Stimulated activated CD4-positive, alpha-beta T cell treated with anti-CD3 and anti-CD28 coated beads, TNF-alpha, amount 100 ng/mL, for 1 hour (primary cell): ENCODE measurements at places on chromosomes 3 and 15.

- DNase-seq = no peak
These were observed 1.2 kb downstream of the CHST2 start for GRCh38 chr3:143120716-143121240.

DNA sequence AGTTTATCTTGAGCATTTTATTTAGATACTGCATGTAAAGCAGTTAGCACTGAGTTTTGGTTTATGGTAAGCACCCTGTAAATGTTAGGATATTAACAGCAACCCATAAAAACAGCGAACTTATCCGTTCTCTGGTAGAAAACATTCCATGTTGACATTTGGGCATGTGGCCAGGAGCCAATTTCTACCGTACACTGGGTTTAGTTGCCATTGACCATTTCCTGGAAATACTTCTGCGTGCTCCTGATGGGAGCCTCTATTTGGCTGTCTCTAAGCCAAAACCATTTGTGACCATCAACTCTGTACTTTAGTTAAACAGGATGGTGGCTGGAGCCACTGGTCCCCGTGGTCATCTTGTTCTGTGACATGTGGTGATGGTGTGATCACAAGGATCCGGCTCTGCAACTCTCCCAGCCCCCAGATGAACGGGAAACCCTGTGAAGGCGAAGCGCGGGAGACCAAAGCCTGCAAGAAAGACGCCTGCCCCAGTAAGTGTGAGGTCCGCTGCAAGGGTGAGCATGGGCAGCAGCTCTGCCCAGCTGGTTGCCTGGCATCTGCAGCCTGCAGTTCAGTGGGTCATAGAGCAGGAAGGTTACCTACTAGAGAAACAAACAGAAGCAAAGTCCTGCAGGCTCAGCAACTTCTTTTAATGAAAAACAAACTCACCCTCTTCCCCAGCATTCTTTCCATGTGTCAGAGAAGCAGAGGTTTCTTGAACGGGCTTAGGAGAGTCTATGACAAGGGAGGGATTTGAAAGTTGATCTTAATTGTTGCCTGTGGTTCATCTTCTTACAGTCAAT lies 7.1 kb downstream of the THBS1 start:
- no peak for DNase-seq

- DNase-seq = no peak
These were observed 9.8 kb downstream of the NBEAL2 start for GRCh38 chr3:46989146-46989810.

- no peak for DNase-seq
These were observed 13.3 kb downstream of the GABPB1 start for GRCh38 chr15:50341616-50342136.

DNA sequence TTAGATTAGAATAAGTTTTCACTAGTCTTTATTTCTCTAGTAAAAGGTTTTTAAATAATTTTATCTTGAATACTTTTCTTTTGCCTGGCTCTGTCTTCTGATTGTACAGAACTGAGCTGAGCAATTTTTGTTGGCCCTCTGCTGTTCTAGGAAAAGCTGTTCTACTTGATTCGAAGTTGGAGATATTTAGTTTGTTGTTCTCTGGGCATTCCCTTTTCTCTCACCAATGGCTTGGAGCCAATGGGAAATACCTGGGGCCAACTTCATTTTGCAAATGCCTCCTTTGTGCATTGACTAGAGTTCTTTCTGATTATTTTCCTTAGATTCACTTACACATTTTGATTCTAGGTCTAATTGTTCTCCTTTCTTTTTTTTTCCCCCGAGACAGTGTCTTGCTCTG lies 16.5 kb downstream of the ABHD5 start:
- no peak for DNase-seq

DNA sequence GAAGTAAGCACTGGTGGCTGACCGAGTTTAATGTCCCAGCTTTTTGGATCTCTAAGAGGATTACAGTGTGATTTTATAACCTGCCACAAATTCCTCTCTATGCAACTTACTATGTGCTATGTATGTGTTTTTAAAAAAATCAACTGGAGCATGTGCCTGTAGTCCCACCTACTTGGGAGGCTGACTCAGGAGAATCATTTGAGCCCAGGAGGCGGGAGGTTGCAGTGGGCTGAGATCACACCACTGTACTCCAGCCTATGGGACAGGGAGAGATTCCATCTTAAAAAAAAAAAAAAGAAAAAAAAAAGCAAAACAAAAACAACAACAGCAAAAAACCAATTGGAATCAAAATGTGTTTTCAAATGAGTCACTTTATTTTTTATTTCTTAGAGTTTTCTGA lies 29.6 kb downstream of the DUT start:
- DNase-seq = no peak

DNA sequence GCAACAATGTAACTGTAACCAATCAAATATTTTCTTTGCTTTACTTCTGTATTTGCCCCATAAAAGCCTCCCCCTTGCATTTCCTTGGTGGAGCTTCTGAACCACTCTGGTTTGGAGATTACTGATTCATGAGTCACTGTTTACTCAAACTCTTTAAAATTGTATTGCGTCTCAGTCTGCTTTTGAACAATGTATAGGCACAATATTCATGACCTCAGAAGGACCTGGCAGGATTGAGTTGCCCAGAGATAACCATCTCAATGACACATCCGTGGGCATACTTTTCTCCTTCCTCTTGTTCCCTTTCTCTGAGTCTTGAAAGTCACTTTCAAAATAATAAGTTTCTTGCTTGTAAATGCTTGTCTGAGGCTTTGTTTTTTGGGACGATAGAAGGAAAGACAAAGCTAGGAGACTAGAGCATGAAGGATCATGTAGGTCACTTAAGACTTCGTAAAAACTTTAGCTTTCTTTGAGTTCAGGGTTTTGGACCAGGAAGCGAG lies 57.1 kb upstream of the POU1F1 start:
- no peak for DNase-seq

GRCh38 chr15:90160781-90161727 lies 40.1 kb upstream of the SEMA4B start:
- DNase-seq = no peak

GRCh38 chr3:44132061-44132460 lies 109.6 kb upstream of the TOPAZ1 start:
- DNase-seq = no peak

DNA sequence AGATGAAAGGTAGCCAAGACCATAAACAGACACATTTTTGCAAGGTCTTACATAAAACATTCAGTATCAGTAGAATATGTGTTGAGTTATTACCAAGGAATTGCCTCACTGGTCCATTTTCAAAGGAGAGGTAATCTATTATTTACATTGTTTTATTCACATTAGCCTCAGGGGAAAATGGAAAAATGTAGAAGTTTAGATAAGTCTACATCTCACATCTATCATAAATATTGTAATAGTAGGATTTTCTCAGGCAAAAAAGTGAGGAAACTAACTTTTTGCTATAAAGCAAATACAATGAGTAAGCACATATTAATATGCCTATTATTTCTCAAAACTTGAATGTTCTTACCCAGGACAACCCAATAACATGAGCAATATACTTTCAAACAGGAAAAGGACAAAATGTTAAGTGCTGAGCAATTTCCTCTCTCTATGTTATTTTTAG lies 184.6 kb upstream of the AGTR1 start:
- no peak for DNase-seq

- DNase-seq = no peak
These were observed 31.0 kb downstream of the ENTPD3 start for GRCh38 chr3:40417845-40418543.

- no peak for DNase-seq
These were observed 109.7 kb upstream of the GALNT15 start for GRCh38 chr3:16064642-16065414.

GRCh38 chr3:48425281-48425812 lies 4.5 kb downstream of the PLXNB1 start:
- DNase-seq = no peak

DNA sequence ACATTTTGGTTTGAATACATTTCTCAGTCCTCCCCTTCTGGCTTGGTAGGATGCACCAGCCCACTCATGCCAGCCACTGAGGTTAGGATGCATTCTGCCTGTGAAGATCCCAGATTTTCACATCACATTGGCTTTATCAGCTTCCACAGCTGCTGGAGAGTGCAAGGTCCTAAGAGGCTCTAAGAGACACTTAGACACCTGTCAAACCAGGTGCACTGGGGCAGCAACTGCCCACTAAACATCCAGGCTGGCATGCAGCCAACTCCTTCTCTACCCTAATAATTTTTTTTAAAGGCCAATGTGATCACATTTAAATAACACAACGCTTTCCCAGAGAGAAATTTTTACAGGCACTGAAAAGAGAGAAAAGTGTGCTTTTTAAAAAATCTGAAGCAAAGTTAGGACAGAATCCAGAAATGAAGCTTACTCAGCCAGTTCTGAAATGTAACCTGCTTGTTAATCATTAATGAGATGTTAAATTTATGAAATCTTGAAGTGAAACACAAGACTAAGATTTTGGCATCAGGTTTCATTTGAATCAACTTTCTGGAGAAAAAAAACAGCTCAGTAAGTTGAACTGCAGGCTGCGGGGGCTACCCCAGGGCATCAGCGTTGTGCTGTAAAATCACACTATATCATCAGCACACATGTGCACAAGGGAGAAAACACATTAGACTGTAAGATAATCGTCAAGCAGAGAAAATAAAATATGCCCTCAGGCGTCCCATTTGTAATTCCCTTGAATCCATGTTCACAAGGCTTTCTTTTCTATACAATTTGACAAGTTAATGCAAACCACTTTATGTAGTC lies 312.9 kb downstream of the ZBBX start:
- DNase-seq = no peak

GRCh38 chr15:40921949-40922607 lies 7.1 kb upstream of the DLL4 start:
- DNase-seq = no peak

- DNase-seq = no peak
These were observed 29.0 kb upstream of the ZMAT3 start for GRCh38 chr3:179100652-179101051.

DNA sequence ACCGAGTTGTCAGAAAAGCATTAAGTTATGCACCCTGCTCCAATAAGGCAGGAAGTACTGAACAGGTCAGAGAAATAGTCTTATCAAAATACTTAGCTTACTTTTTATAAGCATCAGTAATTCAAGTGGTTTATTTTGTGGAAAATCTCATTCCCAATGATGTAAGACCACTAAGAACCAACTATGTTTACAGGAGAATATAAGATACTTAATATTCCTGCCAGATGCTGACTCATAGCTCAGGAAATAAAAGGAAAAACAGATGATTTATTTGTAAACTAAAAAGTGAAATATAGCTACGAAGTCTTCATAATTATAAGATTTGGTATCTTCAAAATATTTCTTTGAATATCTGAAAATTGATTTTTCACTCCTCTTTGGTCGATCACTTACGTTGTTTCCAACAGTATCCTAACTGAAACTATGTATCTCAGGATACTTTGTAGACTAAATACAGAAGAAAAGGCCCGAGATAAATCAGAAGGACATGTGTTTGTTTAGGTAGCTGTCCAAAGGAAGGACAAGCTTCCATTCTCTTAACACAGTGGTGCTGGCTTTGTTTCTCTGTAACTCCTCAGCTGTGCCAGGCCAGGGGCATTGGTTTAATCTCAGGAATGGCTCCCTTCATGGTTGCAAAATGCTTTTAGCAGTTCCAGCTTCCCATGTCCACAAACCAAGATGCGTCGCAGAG lies 295.8 kb downstream of the GBE1 start:
- DNase-seq = no peak

DNA sequence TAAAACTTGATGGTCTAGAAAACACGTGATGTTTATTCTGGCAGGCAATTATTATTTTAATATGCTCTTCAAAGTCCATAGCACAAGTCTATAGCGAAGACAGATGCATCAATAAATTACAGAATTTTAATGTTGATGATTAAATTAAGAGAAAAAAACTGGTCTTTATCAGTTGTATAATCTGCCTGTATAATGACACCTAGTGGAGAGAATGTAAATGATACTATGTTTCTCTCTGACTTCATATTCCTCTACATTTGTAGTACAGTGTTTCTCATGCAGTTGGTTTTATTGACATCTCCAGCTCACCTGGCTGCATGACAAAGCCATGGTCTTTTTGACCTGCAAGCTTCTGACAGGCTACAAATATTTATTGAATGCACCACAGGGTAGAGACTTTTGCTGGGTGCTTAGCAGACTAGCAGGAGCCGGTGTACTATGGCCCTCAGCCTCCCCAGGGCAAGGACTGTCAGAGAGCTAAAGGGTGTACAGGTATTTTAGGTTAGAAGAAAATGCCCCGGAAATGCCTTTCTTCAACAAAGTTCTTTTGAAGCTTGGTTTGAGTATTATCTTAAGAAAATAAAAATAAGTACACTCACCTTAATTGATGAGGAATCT lies 289.9 kb downstream of the GAP43 start:
- DNase-seq = no peak

DNA sequence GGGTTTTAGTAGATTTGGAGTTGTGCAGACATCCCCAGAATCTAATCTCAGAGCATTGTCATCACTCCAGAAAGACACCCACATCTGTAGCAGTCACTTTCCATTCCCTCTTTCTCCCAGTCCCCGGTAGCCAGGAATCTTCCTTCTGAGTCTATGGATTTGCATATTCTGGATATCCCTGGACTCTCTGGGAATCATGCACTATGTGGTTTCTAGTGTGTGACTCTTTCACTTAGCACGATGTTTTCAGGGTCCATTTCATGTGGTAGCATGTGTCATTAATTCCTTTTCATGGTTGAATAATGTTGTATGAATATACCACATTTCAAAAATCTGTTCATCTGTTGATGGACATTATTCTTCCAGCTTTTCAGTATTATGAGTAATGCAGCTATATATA lies 29.3 kb downstream of the FBLN2 start:
- DNase-seq = no peak

DNA sequence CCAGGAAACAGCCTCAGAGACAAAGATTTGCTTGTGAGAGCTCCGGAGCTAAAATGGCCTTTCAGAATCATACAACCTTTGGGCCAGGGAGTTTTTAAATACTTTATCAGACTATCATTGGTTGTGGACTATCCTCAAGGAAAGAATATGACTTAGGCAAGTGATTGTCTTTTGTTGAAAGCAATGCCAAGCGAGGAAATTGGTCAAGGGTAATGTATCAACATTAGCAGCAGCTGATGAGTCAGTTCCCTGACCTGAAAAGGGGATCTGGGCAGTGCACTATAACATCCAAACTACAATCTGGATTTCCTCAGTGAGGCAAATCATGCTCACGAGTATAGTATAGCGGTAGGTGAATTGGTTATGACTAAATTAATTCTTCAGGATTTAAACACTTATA lies 303.6 kb downstream of the LSAMP start:
- DNase-seq = no peak

DNA sequence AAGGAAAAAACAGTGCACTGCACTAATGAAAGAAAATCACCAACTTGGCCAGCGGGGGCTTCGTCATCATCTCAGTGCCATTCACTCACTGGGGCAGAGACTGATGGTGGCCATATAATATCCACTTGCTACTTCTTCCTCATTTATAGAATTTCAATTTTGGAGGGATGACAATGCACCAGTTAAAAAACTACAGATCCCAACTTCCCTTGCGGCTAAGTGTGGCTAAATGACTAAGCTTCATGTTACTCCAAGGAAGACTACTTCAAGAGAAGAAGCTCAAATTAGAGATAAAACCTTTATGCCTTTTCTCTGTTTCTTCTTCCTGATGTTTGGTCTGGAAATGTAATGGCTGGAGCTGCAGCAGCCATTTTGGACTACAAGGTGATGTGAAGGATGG lies 38.8 kb downstream of the NGLY1 start:
- DNase-seq = no peak
